Effector memory CD4-positive, alpha-beta T cell (primary cell): ENCODE measurements at places on chromosomes 5 and 9.

DNA sequence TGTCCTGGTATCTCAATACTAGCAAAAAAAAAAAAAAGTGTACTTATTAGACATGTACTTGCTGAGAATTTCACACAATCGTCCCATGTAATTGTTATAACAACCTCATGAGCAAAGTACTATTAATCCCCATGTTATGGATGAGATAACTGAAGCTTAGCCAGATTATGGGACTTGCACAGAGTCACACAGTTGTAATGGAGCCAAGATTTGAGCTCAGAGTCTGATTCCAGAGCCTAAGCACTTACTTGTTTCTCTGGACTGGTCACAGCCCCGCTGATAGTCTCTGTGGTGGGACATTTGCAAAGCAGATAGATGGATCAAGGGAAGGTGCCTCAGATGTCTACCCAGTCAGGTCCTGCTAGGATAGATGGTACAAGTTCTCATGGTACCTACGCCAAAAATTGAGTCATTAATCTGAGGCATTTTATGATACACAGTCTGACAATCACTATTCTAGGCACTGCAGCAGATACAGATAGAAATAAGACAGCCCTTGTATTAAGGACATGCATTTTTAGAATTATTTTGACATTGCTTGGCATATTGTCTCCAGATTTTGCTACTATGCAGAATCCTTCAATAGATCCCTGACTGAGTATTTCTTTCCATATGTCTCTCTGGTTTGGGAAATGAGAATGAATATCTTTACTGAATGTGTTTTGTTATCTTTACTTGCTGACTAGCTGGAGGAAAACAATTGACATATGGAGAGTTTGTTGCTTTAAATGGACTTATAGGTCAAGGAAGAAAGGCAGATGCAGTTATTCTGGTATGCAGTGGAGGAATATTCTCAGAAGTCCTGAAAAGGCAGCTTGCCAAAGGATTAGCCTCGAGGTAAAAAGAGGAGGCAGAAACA lies 149.5 kb downstream of the ADAMTSL1 start:
- DNase-seq: no peak

- no peak for DNase-seq
Observed at GRCh38 chr5:6302075-6302474, 76.3 kb downstream of the MED10 start.

GRCh38 chr5:142676318-142676717 lies 9.6 kb downstream of the FGF1 start:
- no peak for DNase-seq

- DNase-seq: no peak
Observed at GRCh38 chr5:78821536-78822021, 163.5 kb downstream of the ARSB start.

DNA sequence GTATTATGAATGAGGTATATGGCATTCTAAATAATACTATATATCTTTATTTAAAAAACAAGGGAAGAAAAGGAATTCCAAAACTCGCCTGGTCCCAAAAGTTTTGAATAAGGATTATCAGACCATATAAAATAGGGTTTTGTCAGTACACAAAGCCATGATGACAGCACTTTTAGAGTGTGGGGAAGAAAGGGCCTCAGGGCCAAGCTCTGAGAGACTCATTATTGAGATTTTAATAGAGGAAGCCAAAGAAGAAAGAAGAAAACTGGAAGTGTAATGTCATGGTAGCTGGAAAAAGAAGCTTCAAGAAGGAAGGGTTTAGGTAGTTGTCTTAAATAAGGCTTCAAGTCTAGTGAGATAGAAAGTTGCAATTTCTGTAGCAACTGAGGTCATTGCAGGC lies 53.0 kb downstream of the FCHO2 start:
- no peak for DNase-seq

GRCh38 chr9:104279535-104280177 lies 185.5 kb downstream of the SMC2 start:
- DNase-seq: no peak

DNA sequence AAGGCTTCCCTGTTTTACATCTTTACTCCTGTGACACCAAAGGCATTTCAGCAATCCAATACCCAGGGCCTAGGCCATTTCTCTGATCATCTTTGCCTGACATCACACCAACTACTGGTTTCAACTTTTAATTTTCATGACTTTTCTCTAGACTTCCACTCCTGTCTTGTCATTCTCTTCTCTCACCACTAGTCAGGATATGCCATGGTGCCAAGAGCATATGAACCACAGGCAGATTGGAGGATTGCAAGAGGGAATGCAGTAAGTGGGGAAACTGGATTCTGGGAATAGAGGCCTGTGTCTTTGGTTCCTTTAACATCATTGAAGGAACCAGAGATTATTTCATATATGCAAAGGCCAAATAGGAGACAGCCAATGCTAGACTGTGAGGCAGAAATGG lies 69.3 kb downstream of the ANKRD31 start:
- no peak for DNase-seq
